ENCODE measurements at places on chromosomes 1 and 21.

DNA sequence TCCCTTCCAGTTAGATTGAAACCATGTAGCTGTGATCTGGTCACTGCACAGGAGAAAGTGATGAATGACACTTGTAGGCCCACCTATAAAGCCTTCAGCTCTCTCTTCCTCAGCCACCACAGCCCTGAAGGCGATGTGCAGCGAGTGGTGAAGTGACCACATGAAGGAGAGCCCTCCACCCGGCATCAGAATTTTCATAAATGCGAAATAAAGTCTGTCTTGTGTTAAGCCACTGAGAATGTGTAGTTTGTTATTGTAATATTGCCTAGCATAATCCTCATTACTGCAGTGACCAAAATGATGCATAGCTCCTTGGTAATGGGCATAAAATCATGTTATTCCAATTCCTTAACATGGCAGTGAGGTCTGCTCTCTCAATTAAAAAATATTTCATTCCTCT, 122.1 kb upstream of the LYPLAL1 start:
- no peak for DNase-seq

DNA sequence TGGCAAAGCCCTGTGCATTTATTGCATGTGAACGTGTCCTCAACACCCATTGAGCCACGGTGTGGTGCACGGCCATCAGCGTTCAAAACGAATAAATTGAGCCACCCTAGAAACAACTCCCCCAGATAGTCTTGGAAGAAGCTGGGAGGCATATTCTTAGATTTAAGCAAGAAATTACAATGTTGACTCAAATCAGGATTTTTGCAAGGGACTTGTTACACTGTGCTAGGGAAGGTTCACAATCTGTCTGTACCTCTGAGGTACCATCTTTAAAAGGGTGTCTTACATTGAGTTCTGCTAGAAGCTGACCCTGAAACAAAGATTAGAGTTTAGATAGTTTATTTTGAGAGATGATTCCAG, 16.2 kb downstream of the CD247 start:
- no peak for DNase-seq

DNA sequence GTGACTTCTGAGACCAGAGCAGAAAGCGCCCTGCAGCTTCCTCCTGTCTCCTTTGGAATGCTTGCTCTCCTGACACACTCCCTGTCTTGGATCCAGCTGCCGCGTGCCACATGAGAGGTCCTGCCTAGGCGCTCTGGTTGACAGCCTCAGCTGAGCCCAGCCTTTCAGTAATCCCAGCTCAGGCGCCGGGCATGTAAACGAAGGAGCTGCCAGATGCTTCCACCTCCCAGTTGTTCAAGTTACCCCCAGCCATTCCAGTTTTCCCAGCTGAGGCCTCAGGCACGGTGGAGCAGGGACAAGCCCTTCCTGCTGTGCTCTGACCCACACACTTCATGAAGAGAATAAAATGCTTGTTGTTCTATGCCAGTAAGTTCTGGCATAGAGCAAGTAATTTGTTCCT, 14.3 kb upstream of the CD34 start:
- peak; percentile 79 for DNase-seq

DNA sequence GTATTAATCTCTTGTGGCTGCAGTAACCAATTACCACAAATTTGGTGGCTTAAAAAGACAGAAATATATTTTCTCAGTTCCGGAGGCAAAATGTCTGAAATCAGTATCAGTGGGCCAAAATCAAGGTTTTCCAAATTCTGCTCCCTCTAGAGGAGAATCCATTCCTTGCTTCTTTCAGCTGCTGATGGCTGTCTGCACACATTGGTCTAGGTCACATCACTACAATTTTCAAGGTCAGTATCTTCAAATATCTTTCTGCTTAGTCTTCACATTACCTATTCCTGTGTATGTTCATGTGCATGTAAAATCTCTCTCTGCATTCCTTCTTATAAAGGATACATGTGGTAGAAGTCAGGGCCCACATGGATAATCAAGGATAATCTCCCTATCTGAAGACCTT, 999.4 kb downstream of the KCNT2 start:
- no peak for DNase-seq

Measured in Right ventricle myocardium inferior (tissue), 1 donor.